ENCODE measurements at places on chromosomes 2 and 18.

DNA sequence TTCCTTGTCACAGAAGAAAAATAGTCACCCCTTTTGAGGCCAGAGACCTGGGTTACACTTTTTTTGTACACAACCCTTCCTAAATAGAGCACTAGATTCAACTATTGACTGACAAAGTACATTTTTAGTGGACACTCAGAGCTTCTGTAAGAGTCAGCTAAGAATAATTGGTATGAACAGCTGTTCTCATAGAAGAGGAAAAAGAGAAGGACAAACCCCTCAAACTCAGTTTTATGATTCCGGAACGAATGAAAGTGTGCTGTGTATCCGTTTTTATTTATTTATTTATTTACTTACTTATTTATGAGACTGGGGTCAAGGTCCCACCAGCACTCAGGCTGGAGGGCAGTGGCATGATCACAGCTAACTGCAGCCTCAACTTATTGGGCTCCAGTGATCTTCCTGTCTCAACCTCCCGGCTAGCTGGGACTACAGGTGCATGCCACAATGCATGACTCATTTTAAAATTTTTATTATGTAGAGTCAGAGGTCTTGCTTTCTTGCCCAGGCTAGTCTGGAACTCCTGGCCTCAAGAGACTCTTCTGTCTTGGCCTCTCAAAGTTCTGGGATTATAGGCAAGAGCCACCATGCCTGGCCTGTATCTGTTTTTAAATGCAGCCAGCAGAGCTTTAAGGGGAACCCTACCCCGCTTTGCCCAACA lies 36.0 kb upstream of the FZD5 start:
- no peak for DNase-seq

- DNase-seq = no peak
These were observed 756.6 kb downstream of the RNF144A start for GRCh38 chr2:7673853-7674252.

DNA sequence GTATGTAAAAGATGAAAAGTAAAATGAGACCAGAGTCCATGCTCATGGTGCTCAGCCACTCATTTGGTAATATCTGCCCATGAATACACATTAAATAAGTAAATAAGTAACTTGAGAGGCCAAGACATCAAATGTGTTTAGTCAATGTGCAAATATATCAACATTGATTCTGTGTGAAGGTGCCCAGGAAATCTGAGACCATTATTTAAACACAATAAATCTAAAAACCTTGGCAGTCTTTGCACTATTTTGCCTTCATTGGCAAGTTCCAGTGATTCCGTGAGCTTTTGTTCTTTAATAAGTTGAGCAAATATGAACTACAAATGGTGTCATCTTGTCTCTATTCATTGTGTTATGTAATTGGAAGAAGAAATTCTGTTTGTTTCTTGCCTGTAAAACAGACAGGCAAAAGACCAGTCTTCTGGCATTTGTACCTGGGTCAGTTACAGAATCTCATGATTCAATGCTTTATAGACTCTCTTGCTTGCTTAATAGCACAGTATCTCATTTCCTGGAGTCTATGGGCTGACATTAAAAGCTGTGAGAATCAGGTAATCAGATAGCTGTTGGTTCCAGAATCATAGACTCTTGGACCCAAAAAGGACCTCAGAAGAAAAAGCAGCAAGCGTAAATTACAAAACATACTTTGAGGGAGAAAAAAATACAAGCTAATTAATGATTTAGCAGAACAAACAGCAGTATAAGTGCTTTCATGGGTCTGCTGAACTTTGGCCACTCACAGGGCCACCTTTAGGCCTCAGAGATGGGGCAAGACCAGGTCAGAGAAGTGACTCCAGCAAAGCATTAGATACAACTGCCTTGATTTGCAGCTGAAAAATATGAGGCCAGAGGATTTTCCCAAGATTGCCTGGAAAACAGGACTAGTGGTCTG lies 20.0 kb upstream of the SERPINB3 start:
- DNase-seq = no peak

DNA sequence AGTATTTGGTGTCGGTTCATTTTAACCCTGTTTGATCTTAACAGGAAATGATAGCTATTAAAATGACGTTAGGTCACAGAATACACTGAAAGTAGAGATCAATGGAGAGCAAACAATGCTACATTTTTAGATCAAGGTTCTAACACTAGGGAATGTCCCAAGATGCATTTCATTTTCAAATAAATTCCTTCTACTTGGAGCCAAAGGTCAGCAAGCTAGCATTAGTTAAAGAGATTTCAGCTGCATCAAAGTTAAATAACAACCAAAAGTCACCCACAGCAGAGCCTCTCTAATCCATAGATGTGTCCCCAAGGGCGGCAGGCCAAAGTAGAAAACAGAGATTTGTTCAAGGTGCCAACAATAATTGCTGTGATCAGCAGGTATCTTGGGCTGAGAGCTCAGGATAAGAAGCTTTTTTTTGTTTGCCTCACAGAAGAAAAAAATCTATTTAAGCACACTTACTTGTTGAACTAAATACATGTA lies 1233.6 kb upstream of the TMEFF2 start:
- no peak for DNase-seq

GRCh38 chr2:7108792-7109532 lies 191.8 kb downstream of the RNF144A start:
- DNase-seq = no peak

GRCh38 chr2:127106457-127106990 lies 430 bp downstream of the BIN1 start:
- DNase-seq = peak; percentile 31

DNA sequence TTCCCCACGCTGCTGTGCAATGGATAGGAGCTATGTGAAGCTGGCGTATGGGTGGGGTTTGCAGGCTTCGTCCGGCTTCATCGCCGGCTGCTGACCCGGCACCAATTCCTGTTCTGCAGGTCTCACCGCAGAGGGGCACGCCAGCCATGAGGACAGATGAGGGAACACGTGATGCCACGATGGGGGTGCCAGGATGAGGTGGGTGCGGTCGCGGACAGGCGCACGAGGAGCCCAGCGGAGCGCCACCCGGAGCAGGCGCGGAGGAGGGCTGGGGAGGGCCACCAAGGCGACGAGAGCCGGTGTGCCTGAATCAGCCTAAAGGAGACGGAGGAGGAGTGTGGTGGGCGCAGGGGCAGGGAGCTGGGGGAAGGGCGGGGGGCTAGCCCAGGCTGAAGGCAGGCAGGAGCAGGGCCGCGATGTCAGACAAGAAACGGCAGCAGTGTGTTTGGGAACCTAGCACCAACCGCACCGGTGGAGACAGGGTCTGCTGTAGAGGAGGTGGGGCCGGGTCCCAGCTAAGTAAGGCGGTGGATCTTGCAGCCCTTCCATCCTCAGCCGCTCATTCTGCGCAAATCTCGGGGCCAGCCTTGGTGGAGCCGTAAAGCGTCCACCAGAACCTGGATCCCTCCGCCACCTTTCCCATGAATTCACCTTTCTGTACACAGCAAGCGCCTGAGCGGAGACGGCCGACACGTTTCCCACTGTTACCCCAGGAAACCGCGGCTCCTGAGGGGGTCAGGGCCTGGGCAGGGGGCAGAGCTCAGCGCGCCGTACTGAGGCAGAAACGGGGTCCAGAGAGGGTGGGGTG lies 17.0 kb upstream of the CD8A start:
- DNase-seq = peak; percentile 82

DNA sequence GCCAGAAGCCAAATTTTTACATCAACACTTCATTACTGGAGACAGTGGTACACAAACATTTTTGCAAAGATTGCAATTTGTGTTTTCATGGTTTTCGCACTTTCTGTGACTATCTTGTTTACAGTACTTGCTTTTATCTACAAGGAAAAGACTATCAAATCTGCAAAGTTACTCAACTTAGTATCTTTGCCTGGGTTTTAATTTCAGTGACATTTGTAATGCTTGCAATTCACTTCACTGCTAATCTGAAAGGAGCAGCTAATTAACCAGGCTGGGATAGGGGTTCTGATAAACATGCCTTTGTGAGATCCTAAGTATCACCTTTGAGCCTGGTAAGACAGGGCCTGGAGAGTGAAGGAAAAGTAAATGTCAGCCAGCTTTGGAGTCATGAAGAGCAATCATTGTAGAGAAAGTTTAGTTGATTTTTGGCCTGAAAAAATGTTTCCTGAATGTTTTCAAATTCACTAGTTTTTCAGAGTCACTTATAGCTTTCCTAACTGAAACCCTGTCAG lies 194.2 kb downstream of the RIT2 start:
- DNase-seq = no peak

DNA sequence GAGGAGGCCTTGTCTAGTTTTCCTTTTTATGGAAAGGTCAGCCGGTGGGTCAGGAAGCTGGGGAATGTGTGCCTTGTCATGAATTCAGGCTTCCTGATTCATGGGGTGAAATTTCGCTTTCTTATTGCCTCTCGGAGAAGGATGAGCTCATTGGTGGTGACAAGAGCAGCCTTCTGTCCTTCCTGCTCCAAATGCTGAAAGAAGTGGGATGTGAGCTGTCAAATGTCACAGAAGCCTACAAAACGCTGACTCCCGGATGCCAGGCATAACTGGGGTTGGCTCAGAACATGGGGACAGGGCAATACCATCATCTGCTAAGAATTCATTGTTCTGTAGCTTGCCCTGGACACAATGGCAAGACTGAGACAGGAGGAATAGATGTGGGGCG lies 55.8 kb upstream of the FAM136A start:
- DNase-seq = no peak

GRCh38 chr2:226187156-226187555 lies 612.5 kb downstream of the IRS1 start:
- no peak for DNase-seq

Data from DMS79 treated with DMSO at 0.1 percent for 48 hours (cell line).